Stimulated activated CD4-positive, alpha-beta T cell treated with anti-CD3 and anti-CD28 coated beads, Interleukin-15, amount 100 ng/mL, for 24 hours (primary cell): ENCODE measurements at places on chromosomes 2 and 18.
A peak's percentile ranks its signal among the peaks of the same experiment; 100 is the strongest.

DNA sequence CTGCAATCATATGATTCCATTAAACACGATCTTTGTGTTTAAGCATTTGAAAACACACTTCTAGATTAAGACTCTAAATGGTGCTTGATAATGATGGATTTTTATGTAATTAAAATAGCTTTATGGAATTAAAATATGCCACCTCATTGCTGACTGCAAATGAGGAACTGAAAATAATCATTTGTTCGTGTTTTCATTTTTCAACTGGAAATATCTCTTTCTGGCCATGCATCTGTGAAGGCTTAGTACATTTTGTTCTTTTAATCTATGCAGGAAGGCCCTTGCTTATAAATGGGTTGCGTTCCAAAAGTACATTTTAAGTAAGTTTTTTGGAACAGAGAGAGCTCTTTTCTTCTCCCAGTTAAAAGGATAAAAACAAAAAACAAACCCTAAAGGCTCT lies 125.5 kb downstream of the MC4R start:
- no peak for DNase-seq

- no peak for DNase-seq
Observed at GRCh38 chr2:180978903-180979748, 1.3 kb upstream of the UBE2E3 start.

GRCh38 chr2:42547446-42548295 lies 20.8 kb upstream of the MTA3 start:
- no peak for DNase-seq

- DNase-seq: no peak
Observed at GRCh38 chr2:121826036-121826435, 70.6 kb downstream of the TSN start.

- DNase-seq: no peak
Observed at GRCh38 chr2:122100346-122100745, 344.9 kb downstream of the TSN start.

GRCh38 chr2:98039085-98039756 lies 43.5 kb upstream of the TMEM131 start:
- DNase-seq: no peak

DNA sequence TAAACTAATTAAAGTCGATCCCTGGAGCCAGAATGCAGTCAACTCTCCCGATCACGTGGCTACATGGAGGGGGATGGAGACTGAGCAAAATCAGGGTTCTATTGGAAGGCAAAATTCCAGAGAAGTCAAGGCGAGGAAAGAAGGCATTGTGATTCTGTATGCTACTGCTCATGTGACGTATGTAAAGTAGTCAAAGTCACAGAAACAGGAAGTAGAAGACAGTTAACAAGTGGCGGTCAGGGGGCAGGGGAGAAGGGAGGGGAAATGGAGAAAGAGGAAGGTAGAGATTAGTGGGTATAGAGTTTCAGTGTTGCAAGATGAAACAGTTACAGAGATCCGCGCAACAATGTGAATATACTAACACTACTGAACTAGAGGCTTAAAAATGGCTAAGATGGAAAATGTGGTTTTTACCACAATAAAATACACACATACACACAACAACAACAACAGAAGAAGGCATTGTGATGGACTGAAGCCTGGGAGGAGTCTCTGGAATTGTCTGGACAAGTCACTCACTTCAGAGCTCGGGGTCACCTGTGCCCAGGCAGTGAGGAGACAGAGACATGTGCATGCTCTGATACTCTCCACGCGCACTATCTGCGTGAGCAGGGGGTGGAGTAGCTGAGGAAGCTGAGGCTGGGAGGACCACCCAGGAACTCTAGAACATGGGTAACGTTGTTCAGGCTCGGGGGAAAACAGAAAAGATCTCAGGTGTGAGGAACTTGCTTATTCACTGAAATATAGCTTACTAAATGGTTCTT lies 89.9 kb upstream of the CDCA7 start:
- peak; percentile 17 for DNase-seq

- DNase-seq: no peak
Observed at GRCh38 chr2:115122701-115123100, 680.3 kb downstream of the DPP10 start.

GRCh38 chr18:23380001-23380550 lies 73.0 kb upstream of the RIOK3 start:
- DNase-seq: no peak

GRCh38 chr2:82652117-82652516 lies 1807.0 kb downstream of the SUCLG1 start:
- DNase-seq: no peak

DNA sequence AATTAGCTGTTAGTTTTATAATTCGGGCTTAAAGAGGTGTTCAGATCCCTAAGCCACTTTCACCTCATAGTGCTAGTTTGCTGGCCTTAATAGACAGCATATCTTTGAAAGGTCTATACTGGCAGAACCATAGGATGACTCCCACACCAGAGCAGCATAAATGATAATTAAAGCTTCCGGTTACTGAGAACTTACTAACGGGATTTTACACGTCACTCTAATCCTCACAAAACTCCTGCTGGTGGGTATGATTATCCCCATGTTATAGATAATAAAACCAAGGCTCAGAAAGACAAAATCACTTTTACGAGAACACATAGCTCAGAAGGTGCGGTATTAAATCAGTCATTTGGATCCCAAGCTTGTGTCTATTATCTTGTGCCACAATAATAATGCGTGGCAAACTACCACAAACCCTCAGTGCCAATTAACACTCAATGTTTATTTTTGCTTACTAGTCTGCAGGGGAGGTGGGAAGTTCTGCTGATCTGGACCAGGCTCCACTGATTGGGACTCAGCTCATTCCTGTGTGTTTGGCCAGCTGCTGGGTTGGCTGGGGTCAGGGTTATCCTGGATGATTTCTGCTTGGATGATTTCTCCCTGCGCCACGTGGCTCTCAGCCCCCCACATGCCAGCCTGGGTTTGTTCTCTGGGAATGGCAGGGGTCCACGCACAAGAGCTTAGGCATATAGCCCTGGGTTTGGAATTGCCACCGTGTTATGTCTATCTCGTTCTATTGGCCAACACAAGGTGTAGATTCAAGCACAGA lies 62.3 kb downstream of the TRIB2 start:
- no peak for DNase-seq

- DNase-seq: no peak
Observed at GRCh38 chr18:22490429-22490846, 72.7 kb upstream of the CTAGE1 start.
